ENCODE measurements at places on chromosomes 1 and 21. TPM values are rescaled to one million over a fixed set of nuclear protein-coding genes. Genes with fewer than 3 reads are reported as not detected.

GRCh38 chr1:198764748-198765147 lies 125.9 kb downstream of the PTPRC start:
- DNase-seq, result no peak

GRCh38 chr1:228861832-228862180 lies 126.5 kb downstream of the RHOU start:
- no peak for DNase-seq

KCNN3 gene
- total RNA-seq, result 9.6 TPM

DNA sequence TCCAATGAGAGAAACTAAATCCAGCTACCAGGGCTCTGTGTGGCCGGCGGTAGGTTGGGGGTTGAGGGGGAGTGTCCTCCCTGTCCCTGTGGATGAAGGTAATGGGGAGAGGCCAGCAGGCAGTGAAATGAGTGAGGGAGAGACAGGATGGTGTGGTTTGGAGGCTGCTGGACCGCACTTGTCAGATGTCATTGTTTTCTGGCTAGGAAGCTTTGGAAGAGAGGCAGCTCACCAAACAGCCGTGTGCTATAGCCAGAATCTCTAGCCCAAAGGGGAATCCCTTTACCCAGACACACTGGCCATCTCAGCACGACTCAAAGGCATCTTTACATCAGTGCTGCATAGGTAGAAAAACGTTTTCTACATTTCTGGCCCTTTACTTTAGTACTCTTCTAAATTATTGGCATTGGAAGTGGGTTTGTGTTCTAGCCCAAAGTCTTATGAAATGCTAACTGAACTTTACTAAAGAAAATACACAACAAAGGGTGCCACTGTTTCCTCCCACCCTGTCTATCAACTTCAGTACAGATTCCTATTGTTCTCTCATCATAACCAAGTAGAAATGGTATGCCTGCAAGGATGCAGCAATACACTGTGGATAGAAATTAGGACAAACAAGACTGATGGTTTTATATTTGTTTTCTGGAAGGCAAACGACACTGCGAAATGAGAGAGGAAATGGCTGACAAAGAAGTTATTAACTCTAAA lies 95.9 kb upstream of the COA6 start:
- no peak for DNase-seq

- DNase-seq, result no peak
Observed at GRCh38 chr1:77040826-77041225, 173.5 kb downstream of the ST6GALNAC5 start.

DNA sequence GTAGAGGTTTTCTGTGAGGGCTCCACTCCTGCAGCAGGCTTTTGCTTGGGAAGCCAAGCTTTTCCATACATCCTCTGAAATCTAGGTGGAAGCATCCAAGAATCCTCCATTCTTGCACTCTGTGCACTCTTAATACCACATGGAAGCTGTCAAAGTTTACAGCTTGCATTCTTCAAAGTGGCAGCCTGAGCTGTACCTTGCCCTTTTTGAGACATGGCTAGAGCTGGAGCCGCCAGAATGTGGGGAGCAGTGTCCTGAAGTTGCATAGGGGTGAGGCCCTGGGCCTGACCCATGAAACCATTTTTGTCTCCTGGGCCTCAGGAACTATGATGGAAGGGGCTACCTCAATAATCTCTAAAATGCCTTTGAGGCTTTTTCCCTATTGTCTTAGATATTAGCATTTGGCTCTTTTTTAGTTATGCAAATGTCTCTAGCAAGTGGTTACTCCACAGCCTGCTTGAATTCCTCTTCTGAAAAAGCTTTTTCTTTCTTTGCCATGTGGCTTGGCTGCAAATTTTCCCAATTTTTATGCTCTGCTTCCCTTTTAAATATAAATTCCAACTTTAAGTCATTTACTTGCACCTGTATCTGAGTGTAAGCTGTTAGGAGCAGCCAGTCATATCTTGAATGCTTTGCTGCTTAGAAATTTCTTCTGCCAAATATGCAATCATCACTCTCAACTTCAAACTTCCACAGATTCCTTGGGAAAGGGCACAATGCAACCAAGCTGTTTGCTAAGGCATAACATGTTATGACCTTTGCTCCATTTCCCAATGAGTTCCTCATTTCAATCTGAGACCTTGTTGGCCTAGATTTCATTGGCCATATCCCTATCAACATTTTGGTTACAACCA lies 92.1 kb upstream of the ARTN start:
- DNase-seq, result no peak

Measured in spinal cord (tissue), 10 donors.